ENCODE measurements at places on chromosomes 5 and 9.
A peak's percentile ranks its signal among the peaks of the same experiment; 100 is the strongest.

- no peak for DNase-seq
Observed at GRCh38 chr5:1768283-1769000, 31.2 kb downstream of the MRPL36 start.

GRCh38 chr9:92983984-92984589 is 36.8 kb downstream of the FGD3 start:
- peak; percentile 28 for DNase-seq

GRCh38 chr9:77864211-77864889 is 167.3 kb downstream of the GNAQ start:
- no peak for DNase-seq

- no peak for DNase-seq
Observed at GRCh38 chr9:83701769-83702168, 6.0 kb downstream of the UBQLN1 start.

- DNase-seq = no peak
Observed at GRCh38 chr5:156694598-156694997, 155.5 kb upstream of the PPP1R2B start.

- DNase-seq = no peak
Observed at GRCh38 chr5:120778491-120779484, 314.7 kb downstream of the PRR16 start.

DNA sequence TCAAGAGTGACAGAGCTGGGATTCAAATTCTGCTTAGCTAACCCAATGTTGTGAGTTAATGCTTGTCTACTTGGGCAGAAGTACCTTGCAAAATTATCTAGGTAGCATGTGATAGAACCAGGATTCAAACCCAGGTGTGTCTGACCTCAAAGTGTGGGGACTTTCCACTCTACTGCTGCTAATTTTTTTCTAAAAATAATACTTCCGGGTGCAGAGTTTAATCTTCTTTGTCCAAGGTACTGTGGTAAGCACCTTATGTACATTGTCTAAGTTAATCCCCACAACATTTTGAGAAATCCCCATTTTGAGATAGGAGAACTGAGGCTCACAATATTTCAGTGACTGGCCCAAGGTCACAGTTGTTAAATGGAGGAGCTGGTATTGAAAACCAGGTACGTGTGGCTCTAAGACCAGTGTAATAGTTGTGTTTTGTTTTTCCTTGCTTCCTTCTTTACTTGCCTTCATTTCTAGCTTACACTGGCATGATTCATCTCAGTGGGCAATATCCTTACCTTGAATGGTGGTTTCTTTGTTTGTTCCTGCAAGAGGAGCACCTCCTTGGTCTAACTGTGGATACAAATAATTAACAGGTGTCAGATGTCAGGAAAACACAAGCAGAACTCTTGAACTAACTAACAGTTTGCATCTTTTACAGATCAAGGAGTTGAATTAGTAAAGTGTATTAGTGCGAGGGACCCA is 7.5 kb downstream of the ALDOB start:
- no peak for DNase-seq

DNA sequence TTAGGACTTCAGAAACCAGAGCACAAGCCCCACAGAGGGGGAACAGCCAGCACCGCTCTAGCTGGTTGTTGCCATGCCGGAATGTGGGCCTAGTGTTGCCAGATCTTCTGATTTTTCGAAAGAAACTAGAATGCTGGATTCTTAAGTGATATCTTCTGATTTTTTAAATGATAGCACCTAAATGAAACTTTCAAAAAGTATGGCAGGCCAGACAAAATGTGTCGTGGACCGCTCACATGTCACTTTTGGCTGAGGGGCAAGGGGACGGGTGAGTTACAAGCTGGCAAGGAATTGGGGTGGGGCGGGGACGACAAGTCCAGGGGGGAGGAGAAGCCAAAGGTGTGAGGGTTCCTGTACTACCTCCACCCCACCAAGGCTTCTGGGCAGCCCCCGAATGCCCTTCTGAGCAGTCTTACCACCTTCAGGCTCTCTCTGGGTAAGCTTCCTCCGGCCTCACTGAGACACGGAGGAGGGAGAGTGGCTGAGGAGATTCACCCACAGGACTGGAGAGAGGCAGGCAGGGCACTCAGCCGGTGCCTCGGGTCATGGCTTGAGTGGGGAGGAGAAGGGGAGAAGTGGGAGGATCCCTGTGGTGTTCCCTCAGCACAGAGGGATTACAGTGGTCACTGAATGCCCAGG is 10.3 kb downstream of the B4GALT7 start:
- DNase-seq = no peak

DNA sequence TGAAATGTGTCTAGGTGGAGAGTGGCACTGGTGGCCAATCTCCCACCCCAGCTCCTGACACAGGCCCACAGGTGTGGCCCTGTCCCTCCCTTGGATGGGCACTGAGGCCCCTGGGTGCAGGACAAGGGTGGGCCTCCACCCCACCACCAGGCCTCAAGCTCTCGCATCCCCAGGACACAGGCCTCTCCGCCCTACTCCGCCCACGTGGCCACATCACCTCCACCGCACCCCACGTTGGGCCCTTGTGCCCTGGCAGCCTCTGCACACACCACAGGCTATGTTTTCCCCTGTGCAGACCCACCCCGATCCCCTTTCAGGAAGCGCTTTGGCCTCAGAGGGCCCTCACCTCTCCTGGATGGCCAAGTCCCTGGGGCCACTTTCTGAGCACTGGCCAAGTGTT is 54.7 kb downstream of the SECISBP2 start:
- no peak for DNase-seq

DNA sequence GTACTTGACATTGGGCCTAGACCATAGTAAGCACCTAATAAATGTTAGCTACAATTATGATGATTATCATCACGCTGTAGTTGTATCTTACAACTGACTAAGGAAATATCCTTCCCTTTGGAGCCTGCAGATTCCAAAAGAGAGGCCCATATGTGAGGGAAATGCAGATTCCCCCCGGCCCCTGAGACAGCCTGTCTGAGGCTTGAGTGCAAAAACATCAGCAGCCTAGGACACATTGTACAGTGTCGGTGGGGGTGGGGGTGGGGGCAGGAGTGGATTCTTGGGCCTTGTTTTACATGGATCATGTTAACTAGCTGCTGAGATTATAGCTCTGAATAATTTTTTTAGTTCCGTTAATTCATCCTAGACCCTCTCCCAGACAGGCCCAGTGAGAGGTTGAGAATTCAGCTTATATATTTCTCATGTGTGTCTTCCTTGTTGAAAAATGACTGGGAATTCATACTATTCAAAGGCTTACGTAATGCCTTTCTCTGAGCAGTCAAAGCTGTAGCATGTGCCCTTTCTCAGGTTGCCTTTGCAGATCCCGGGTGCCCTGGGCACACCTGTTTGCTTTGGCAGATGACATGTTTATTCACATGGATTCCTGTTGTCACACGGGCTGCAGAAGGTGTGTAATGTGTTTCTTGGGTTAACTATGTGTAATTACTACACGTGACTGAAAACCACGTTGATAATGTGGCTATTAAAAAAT is 262.8 kb downstream of the NR3C1 start:
- no peak for DNase-seq

GRCh38 chr9:77166193-77166592 is 11.1 kb upstream of the VPS13A start:
- no peak for DNase-seq

DNA sequence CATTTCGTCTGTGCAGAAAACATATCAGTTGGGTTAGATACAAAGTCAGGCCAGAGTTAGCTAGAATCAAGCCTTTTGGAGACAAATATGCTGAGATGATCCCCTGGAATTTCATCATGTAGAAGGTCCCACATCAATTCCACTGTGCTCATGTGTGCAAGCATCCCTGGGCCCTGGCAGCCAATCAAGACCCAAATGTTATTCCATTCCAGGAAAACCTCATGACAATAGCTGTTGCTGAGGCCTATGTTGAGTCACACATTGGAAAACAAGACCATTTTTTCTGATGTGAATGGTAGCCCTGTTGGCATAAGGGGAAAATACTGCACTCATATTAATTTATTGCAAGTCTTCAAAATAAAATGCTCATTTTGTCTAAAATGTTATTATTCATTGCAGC is 11.5 kb downstream of the SPOCK1 start:
- DNase-seq = no peak

- DNase-seq = no peak
Observed at GRCh38 chr5:95925939-95926338, 35.7 kb downstream of the ELL2 start.

- DNase-seq = no peak
Observed at GRCh38 chr9:137485343-137486140, 26.4 kb upstream of the NSMF start.
